Activated T-cell treated with anti-CD3 and anti-CD28 coated beads for 48 hours (primary cell): ENCODE measurements at places on chromosomes 16 and 17.

GRCh38 chr17:83162035-83162745 lies 82.8 kb downstream of the METRNL start:
- DNase-seq, result no peak

- DNase-seq, result no peak
Measured at GRCh38 chr17:8649157-8650118, 18.9 kb upstream of the MYH10 start.

- no peak for DNase-seq
Measured at GRCh38 chr17:7328840-7329373, at the start of gene NEURL4. Gene NEURL4, minus strand, starts transcription at chr17:7329335. Its CDS starts 23 bp downstream, at chr17:7329312.

DNA sequence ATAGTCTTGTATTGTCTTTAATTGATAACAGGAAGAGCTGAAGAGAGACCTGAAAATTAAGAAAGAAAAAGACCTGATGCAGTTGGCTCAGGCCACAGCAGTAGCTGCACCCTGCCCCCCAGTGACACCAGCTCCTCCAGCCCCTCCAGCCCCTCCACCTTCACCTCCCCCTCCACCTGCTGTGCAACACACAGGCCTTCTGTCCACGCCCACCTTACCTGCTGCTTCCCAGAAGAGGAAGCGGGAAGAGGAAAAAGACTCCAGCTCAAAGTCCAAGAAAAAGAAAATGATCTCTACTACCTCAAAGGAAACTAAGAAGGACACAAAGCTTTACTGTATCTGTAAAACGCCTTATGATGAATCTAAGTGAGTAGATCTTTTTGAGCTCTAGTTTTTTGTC lies 36.8 kb downstream of the C17orf58 start:
- no peak for DNase-seq

DNA sequence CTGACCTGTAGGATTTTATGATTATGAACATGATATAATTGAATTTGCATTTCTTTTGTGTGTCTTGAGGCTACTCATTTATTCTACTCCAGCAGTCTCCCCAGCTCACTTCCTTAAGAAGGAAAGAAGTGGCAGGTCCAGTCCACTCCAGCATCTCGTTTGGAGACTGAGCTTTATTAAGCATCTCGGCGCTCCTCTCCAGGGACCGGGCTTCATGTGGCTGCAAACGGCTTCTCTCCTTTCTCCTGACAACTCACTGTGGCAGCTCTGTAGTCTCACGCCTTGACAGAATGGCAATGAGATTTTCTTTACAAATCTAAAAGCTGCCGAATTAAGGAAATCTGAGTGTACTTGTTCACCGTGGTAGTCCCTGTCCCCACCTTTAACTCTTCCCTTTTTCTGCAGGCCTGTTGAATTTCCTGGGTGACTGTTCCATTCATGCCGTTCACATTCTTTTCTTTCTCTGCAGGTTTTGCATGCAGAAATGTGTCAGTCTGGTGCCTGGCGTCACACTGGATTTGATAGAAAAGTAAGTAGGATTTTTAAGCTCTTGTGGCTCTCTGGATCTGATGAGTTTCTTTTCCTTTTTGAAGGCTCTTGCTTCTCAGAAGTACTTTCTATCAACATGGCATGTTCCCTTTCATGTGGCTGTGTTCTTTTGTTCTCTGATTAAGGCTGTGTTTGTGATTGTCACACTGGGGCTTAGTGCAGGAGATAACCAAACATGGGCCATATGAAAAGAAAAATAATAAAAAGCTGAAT lies 200.5 kb upstream of the CHMP6 start:
- no peak for DNase-seq

- DNase-seq, result no peak
Measured at GRCh38 chr16:4966736-4967453, 8.8 kb downstream of the SEC14L5 start.

DNA sequence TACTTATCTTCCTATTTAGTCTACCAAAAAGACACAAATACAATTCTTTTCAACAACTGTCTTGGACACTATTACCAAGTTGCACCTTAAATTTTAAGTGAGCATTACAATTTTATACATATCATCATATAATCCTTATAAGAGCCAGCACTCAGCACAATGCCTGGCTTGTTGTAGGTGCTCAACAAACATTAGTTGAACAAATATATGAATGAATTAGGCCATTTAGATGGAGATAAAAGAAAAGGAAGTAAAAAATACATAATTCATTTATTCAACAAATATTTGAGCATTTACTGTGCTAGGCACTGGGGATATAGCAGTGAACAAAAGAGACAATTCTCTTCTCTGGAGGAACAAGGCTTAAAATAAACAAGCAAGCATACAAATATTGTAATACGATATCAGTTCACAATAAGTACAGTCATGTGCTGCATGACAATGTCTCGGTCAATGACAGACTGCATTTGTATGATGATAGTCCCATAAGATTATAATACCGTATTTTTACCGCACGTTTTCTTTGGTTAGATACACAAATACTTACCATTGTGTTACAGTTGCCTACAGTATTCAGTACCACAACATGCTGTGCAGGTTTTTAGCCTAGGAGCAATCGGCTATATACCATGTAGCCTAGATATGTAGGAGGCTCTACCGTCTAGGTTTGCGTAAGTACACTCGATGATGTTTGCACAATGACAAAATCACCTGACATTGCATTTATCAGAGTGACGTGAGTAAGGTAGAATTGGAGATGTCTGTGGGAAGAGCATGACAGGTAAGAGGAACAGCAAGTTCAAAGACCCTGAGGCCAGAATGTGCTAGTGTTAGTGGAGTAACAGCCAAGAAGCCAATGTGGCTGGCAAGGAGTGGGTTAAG lies 86.4 kb upstream of the HS3ST2 start:
- no peak for DNase-seq

- no peak for DNase-seq
Measured at GRCh38 chr17:48925251-48925990, 17.2 kb downstream of the UBE2Z start.

DNA sequence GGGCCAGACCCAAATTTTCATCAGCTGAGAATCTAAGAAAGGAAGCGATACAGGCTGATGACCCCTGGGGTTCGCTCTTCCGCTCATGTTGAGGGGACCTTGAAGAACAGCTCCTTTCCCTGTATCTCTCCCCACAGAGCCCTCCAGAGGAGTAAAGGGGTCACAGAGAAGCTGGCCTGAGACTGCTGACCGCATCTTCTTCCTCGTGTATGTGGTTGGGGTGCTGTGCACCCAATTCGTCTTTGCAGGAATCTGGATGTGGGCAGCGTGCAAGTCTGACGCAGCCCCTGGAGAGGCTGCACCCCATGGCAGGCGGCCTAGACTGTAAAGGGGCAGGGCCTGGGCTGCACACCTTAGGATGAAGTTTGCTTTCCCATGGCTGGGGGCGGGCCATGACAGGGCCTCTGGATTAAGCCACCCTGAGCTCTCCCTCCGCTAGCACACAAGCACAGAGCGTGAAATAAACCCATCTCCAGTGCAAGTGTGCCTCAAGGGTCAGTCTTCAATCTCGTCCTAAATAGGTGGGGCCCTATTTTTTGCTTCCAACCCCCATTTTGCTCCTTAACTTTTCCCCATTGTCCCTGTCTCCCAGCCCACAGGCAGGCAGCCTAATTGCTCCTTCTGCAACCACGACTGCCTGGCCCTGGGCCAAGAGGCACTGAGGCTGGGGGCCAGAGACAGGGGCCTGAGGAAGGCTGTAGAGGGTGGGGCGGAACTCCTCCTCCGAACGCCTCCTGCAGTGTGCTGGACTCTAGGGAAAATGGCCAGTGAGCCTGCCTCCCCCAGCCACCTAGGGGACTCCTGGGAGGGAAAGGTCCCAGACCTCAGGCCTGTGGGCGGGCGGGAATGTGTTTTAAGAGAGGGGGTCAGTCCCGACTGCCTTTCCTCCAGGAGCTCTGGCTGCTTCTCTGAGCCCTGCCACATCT lies 3.6 kb downstream of the ZACN start:
- DNase-seq, result no peak

- DNase-seq, result no peak
Measured at GRCh38 chr16:24775455-24775854, 46.0 kb downstream of the TNRC6A start.

GRCh38 chr17:56290101-56290801 lies 137.0 kb downstream of the ANKFN1 start:
- DNase-seq, result no peak

GRCh38 chr16:10852948-10853347 lies 24.1 kb upstream of the CIITA start:
- DNase-seq, result no peak

- no peak for DNase-seq
Measured at GRCh38 chr17:42883802-42884558, 16.6 kb upstream of the G6PC1 start.

DNA sequence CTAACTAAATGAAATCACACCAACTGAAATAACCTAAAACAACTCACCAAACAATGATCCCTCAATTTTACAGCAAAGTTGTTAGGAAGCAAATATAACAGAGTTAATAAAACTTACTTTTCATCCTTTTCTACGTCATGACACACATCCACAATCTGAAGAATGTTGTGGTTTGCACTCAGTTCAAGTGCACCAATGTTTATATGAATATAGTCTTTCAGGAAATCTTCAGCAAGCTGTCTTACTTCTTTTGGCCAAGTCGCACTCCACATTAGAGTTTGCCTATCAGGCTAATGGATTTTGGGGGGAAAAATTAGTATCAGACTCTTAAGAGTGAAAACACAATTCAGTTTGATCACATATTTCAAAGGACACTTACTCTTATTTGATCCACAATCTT lies 3.3 kb downstream of the DDX5 start:
- DNase-seq, result no peak

DNA sequence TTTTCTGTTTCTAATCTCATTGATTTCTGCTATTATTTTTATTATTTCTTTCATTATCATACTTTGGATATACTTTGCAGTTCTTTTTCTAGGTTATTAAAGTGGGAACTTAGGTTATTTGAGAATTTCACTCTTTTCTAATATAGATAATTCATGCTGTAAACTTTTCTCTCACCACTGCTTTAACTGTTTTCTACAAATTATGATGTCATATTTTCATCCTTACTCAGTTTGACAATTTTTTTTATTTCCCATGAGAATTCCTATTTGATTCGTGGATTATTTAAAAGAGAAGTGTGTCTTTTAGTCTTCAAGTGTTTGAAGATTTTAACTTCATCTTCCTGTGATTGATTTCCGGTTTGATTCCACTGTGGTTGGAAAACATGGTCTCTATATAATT lies 336.8 kb upstream of the SALL1 start:
- DNase-seq, result no peak

DNA sequence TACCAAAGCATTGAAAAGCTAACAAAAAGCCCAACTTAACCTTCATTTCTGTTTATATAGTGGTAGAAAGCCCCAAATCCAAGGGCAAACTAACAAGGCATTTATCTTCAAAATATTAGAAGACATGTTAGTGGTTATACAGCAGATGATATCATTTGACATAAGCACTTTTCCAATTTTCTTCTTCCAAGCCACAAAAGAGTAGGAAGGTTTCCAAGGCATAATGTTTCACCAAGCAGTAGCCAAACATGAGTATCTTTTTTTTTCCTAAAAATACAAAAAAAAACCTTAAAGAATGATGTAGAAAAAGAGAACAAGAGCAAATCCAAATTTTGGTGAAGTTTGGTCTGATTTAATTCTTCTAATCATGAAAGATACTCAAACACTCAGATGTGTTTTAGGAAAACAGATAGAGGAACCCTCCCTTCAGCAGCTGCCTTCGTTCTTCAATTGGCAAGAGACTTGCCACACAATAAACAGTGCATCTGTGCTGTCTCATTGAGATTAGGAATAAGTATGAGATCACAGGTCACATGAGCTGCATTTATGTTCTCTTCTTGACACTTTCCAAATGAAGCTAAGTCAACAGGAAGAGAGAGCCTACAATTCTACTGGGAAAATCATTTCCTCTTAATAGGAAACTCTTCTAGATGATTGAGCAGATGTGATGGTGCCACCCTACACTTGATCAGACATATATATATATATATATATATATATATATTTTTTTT lies 106.7 kb downstream of the TTC19 start:
- DNase-seq, result no peak

- DNase-seq, result no peak
Measured at GRCh38 chr17:47275245-47275984, 21.8 kb downstream of the ITGB3 start.

- DNase-seq, result no peak
Measured at GRCh38 chr16:28497861-28498599, 3.6 kb downstream of the APOBR start.

DNA sequence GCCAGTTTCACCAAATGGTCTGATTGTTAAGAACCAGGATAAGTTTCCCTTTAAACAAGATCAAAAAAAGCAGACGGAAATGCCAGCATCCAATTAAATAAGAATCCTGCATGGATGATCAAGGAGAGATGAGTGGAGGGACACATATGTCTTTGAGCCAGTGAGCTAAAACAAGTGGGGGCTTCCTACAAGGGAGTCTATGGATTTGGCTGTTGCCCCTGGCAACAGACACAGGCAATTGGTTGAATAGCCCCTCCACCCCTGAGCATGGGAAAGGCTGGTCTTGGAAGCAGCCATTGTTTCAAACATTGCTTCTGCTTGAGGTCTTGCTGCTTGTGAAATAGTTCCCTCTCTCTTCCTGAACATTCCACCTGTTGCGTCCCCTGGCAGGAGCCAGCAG lies 374.7 kb upstream of the ERCC4 start:
- no peak for DNase-seq

DNA sequence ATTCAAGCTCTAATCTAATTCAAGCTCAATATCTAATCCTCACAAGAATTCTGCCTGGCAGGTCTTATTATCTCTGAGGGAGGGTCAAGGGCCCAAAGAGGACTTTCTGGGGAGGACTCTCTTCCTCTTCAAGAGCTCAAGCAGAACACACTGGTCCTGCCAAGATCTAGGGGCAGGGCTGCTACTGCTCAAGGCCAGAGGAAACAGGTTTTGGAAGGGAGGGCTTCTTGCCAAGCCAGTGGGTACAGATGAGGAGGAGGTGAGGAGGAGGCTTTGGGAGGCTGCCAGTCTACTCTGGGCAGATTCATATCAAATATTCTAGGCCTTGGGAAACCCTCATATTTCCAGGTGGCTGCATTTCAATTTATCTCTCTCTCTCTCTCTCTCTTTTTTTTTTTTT lies 51.8 kb upstream of the IL34 start:
- no peak for DNase-seq
